C1 segment of cervical spinal cord (tissue), 14 donors: ENCODE measurements at places on chromosomes 12 and 14.

GRCh38 chr14:71155743-71156142, 248.5 kb downstream of the PCNX1 start:
- no peak for DNase-seq

- no peak for DNase-seq
Measured at GRCh38 chr14:103137689-103138300, 14.5 kb downstream of the TNFAIP2 start.

DNA sequence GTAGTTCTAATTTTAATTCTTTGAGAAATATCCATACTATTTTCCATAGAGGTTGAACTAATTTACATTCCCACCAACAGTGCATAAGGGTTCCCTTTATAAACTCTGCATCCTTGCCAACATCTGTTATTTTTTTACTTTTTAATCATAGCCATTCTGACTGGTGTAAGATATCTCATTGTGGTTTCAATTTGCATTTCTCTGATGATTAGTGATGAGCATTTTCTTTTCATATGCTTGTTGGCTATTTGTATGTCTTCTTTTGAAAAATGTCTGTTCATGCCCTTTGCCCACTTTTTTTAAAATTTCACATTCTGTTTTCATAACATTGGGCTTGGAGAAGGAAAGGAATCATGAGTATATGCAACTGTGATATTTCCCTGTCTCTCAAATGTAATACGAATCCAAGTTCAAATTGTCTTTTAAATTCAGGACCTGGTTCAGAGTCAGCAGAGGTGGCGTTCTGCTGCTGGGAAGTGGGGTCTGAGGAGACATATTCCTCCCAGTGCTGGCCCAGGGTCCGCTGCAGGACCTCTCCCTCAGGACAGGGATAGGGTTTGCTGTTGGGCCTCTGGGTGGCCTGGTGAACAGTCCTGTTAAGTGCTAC, 81.2 kb upstream of the ETV6 start:
- DNase-seq = no peak

- DNase-seq = no peak
Measured at GRCh38 chr12:38053113-38053512, 263.5 kb upstream of the ALG10B start.

GRCh38 chr12:51923506-51924365, 16.4 kb downstream of the ACVRL1 start:
- no peak for DNase-seq

GRCh38 chr12:31008241-31008761, 65.4 kb upstream of the DDX11 start:
- DNase-seq = no peak

DNA sequence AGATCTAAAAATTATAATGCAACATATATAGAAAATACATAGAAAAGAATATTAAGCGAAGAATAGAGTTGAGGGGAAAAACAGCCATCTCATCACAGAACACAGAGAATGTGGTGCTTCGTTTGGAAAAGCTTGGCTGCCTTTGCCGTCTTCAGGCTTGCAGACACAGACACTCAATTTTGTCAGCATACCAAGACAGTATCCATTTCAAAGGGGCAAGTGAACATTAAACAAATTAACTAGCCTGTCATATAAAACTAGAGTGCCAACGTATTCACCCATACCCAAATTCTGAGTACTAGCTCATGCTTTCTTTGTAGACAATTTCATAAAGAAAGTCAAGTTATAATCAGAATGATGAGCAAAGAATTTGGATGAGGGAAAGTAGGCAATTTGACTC, 40.5 kb downstream of the DMAC2L start:
- DNase-seq = no peak

DNA sequence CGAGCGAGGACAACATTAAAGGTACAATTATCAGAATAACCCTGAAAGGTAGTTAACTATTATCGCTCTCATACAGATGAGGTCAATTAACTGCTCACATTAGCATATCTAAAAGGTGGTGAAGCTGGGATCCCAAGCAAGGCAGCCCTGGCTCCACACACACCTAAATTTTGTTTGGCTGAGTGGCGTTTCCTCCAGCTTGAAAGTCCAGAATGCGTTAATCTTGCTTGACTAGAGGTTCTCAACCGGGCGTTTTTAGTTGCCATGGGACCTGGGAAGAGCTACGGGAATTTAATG, 531 bp downstream of the DLGAP5 start:
- DNase-seq = no peak

DNA sequence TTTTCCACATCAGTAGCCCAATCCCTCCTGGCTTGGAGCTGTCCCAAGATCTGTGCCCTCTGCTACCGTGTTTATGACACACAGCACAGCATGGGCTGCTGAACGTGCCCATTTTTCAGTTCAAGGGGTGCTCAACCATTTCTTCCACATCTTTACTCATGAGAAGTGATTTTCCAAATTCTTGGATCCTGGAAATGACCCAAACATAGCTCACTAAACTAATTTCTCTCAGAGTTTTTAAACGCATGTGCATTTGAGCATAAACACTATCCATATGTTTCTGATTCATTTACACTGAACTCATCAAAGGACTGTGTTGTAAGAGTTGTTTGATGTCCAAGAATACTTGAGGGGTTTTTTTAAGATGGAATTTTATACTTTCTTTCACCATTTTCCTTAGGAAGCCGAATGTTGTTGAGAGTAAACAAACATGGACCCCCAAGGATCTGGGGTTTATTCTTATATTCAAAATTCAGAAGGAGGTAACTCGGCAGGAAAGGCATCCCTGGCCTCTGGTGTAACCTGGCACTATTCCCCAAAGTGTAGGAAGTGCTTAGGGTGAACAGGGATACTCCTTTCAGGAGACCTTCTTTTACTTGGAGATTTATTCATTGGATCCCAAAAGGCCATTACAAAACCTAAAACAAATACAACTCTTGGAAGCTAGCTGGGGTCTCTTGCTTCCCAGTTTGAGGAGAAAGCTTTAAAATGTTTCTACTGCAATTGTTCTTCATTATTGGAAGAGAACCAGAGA, 215.0 kb downstream of the BMP4 start:
- no peak for DNase-seq

DNA sequence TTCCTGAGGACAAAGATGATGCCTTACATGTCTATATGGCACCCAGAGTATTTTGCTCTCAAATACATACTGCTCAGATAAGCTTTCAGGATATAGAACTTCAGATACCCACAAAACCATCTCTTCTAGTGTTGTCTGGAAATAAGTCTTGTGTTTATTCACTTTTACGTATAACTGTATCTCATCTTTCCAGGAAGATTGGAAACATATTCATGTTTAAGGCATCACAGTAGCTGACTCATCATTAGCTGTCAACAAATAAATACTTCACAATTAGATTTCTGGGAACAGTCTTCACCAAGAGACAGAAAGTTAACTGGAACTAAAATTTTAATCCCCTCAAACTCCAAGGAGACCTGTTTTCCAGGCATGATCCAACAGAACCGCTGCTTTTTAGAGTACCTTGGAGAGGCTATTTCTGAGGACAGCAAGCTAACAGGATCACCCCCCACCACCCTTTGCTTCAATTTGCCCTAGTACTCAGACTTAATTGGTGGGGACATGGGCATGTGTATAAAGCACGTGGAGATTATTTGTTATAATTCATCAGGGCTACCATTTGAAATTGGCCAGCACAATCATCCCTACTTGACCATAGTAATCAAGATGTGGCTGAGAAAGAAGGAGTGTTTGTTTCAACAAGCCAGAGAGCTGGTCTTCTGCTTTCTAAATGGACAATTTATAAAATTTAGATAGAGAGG, 129.3 kb upstream of the HIF1A start:
- DNase-seq = no peak

DNA sequence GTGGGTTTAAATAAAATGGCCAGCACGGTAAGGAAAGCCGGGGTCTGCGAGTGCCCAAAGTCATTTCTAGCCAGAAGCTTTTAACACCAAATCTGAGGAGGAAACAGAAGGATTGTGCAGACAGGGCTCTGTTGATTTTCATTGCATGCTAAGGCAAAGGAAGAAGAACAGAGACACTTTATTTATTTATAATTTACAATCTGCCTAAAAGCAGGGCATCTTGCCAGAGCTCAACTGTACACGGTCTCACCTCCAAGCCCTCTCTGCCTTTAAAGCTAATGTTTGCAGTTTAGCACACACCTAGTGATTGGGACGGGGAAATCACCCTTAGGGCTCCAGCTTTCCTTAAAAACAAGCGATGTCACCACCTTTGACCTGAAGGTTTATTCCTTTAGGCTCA, 4.0 kb downstream of the KCNA5 start:
- no peak for DNase-seq

DNA sequence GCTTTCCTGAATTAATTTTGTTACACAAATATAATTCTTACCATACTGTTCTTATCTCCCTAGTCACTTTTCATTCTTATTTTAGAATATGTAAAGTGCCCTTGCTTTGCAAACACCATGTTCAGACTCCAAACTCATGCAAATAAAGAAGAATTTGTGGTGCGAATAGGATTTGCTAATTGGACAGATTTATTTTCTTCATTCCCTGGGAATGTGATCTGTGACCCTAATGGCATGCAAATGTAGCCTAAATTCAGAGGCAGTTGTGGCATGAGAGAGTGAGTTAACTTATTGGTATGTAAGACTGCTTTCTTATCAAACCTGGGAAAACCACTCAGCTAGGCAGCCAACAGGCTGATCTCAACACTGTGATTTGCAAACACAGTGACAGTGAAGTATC, 10.0 kb downstream of the CAPZA3 start:
- no peak for DNase-seq

DNA sequence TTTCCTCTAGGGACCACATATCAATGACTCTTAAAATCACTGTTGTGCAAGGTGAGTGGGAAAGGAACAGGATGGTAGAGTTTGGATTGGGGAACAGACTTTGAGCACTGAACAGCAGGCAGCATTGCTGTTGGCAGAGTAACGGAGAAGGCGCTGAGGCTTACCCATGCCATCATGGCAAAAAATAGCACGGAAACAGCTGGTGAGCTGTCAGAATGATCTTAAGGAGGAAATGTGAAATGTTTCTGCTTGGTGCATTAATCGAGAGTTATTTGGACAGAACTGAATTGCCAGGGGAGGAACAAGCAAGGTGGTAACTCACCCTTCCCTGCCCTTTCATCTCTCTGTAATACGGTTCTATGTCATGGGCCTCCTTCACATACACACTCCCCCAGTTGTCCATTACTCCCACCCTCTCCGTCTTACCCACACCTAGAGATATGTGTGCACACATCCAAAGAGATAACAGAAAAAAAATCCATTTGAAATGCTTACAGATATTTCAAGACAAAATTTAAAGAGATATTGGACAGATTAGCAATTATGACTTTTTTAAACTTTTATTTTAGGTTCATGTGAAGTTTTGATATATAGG, 572.5 kb downstream of the DIO2 start:
- DNase-seq = no peak

DNA sequence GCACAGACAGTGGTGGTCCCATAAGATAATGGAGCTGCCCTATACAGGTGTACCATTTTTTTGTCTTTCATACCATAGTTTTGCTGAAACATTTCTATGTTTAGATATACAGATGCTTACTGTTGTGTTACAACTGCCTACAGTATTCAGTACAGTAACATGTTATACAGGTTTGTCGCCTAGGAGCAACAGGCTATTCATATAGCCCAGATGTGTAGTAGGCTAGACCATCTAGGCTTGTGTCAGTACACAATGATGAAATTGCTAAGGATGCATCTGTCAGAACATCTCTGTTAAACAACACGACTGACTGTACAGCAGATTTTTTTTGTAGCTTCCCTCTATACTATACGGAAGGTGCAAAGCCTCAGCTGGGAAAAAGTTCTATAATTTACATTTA, 30.5 kb downstream of the RAD9B start:
- no peak for DNase-seq

GRCh38 chr12:10721651-10722501, 1.2 kb downstream of the YBX3 start:
- peak; percentile 86 for DNase-seq

GRCh38 chr14:82387699-82388098, 854.0 kb upstream of the SEL1L start:
- no peak for DNase-seq

GRCh38 chr12:102540815-102541385, 60.5 kb upstream of the IGF1 start:
- DNase-seq = no peak

DNA sequence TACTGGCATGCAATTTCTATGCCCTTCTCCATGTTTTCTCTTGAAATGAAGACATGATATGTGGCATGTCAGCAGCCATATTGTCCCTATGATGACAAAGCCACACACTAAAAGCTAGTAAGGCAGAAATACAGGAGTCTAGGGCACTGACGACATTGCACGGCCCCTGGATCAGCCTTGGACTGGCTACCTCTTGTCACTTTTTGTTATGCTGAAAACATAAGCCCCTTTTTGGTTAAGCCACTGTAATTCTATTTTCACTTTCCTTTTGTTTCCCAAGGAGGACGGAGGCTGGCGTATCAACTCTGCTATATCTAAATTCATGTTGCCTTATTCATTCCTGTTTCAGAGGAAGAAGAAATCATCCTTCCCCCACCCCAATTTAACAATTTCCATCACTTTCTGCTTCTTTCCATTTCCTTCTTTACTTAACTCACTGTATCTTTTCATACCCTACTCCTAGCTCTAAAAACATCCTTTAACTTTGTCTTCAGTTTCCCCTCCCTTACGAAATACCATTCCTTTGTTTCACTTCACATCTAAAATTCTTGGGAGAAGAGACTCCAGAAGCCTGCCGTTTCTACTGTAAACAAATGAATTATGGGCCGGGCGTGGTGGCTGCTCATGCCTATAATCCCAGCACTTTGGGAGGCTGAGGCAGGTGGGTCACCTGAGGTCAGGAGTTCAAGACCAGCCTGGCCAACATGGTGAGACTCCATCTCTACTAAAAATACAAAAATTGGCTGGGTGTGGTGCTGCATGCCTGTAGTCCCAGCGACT, 364.1 kb downstream of the PCNX1 start:
- DNase-seq = no peak

GRCh38 chr12:71536939-71537622, 97.5 kb downstream of the LGR5 start:
- no peak for DNase-seq

- no peak for DNase-seq
Measured at GRCh38 chr14:34971381-34971780, 11.4 kb upstream of the SRP54 start.
